Type B pancreatic cell (in vitro differentiated cells): ENCODE measurements at places on chromosomes 6 and 20. TPM values are rescaled to one million over a fixed set of nuclear protein-coding genes. Genes with fewer than 3 reads are reported as not detected.

- H3K4me3 ChIP-seq = no peak overlapping the region
- no peaks in the 10 kb centered on the region for H3K36me3 ChIP-seq
- peaks cover 17% of the 10 kb centered on the region for H3K4me1 ChIP-seq
Measured at GRCh38 chr6:133157995-133158394, 83.2 kb upstream of the EYA4 start.

DNA sequence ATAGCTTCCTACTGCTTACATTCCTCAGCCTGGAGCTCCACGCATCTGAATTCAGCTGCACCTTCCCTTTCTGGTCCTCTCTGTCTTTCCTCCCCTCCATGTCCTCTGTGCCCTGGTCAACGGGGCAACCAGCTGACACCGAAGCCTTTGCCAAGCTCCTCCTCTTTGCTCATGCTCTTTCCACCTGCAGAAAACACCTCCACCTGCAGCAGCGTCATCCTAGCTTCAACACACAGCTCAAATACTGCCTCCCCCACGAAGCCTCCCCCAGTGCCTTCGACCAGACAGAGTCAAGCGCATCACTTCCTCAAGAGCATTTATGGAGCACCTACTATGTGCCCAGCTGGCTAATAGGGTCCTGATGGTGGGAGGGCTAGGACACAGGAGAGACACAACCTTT lies 9.2 kb downstream of the CDH22 start:
- no peaks in the 10 kb centered on the region for H3K36me3 ChIP-seq
- H3K4me1 ChIP-seq = no peaks in the 10 kb centered on the region
- DNase-seq = no peak
- H3K4me3 ChIP-seq = no peak overlapping the region
- H3K27me3 ChIP-seq = peaks cover 94% of the 10 kb centered on the region

GRCh38 chr6:157556671-157557430 lies 175.9 kb downstream of the ZDHHC14 start:
- peaks cover 25% of the 10 kb centered on the region for H3K4me1 ChIP-seq
- H3K4me3 ChIP-seq = peak overlapping the region; percentile 11
- H3K27ac ChIP-seq = peak overlapping the region; percentile 10
- H3K36me3 ChIP-seq = no peaks in the 10 kb centered on the region
- peaks cover 3% of the 10 kb centered on the region for H3K27me3 ChIP-seq
- no peak for DNase-seq

- DNase-seq = no peak
- H3K4me3 ChIP-seq = no peak overlapping the region
- peaks cover under 1% of the 10 kb centered on the region for H3K27me3 ChIP-seq
- no peaks in the 10 kb centered on the region for H3K4me1 ChIP-seq
Measured at GRCh38 chr20:2402271-2402980, 21.7 kb downstream of the TGM6 start.

GRCh38 chr20:13017235-13017634 lies 8.5 kb downstream of the SPTLC3 start:
- H3K4me1 ChIP-seq = peaks cover 8% of the 10 kb centered on the region
- no peaks in the 10 kb centered on the region for H3K27me3 ChIP-seq
- H3K4me3 ChIP-seq = no peak overlapping the region

- no peak for DNase-seq
- H3K4me3 ChIP-seq = no peak overlapping the region
- H3K27ac ChIP-seq = no peak overlapping the region
- H3K4me1 ChIP-seq = peaks cover 14% of the 10 kb centered on the region
- peaks cover 14% of the 10 kb centered on the region for H3K36me3 ChIP-seq
Measured at GRCh38 chr6:624979-625378, 31.9 kb downstream of the HUS1B start.

GRCh38 chr6:29651413-29652197 lies 5.3 kb upstream of the MOG start:
- H3K36me3 ChIP-seq = no peaks in the 10 kb centered on the region
- no peak for DNase-seq
- peaks cover 6% of the 10 kb centered on the region for H3K27me3 ChIP-seq
- H3K4me1 ChIP-seq = peaks cover 14% of the 10 kb centered on the region
- H3K4me3 ChIP-seq = no peak overlapping the region

Gene SCUBE3
- total RNA-seq = 14.7 and 14.9 TPM in 2 replicates

Gene POPDC3
- total RNA-seq = 1.1 and 6.0 TPM in 2 replicates

Gene BEND6
- 1.3 and 2.7 TPM in 2 replicates for total RNA-seq

Gene TINAG
- 0.33 TPM in 1 of 2 replicates, not detected in the other for total RNA-seq
